ENCODE measurements at places on chromosomes 5 and 9. TPM values are rescaled to one million over a fixed set of nuclear protein-coding genes. Genes with fewer than 3 reads are reported as not detected.

DNA sequence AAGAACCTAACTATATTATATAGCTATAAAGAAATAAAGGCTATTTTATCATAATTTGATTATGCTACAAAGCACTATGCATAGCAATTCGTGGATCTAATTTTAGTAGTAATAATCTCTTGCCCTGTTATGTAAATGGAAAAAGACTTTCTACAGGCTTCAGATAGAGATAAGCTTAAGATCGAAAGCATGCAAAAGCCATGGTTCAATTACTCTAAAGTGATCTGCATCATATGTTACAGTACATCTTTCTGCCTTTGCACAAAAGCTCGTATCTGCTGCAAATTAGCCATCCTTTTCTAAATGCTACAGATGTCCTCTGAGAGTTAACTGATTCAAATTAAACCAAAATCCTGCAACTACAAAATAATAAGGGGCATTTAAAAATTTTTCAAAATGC lies 234.8 kb upstream of the TMEM161B start:
- DNase-seq: no peak

GRCh38 chr5:116063950-116064349 lies 20.9 kb upstream of the COMMD10 start:
- DNase-seq: no peak

TMCO6 gene
- 9.8 TPM for total RNA-seq

- DNase-seq: no peak
Observed at GRCh38 chr9:133113949-133114885, 6.8 kb downstream of the RALGDS start.

DNA sequence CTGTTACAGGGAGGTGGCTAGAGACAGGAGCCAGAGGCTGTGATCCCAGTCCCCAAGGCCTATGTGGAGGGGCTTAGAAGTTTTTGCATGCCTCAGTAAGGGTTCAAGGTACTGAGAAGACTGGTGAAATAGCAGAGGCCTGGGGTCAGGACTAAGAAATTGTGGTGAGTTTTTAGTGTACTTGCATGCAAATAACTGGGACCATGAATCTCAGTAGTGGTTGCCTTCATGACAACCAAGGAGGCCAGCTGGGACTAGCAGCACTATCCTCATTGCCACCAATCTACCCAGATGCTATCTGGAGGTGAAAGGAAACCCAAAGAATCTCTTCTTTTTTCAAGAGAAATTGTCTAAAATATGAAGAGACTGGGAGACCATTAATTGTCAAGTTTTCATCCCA lies 395.1 kb downstream of the CETN3 start:
- no peak for DNase-seq

DNA sequence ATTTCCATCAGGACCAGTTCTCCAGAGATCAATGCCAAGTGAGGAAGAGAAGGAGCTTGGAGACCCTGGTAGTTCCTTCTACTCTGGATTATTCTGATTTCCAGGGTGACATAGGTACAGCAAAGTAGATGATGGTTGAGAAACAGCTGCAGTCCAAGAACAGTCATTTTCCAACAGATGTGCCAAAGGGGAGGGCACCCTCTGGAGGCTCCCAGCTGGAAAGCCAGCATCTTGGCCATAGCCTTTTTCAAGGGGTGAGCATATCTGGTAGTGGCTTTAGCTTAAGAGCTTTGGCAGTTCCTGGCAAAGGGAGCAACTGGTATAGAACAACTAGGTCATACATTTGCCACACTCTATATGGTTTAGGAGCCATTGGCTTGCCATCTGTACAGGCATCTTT lies 492.7 kb downstream of the RASEF start:
- DNase-seq: no peak

AIF1L gene
- total RNA-seq: 4.4 TPM

DHX29 gene
- 37.5 TPM for total RNA-seq

ASPN gene
- total RNA-seq: not detected

DNA sequence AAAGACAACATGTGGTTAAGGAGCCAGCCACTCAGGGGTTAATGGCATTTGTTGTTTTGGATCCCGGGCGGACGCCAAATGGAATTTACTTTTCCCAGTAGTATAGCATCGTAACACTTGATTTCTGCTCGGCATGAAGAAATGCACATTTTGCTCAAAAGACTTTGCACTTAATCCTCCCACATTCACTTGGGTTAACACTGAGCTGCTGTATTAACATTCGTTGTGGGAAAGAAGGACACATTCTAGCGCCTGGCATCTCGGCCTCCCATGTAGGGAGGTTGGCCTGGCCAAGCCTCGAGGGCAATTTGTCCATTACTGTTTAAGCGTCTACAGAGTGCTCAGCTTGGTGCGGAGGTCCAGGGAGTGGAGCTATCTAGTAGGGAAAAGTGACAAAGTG lies 32.3 kb upstream of the INSYN2B start:
- no peak for DNase-seq

GRCh38 chr5:121630402-121630801 lies 221.3 kb upstream of the FTMT start:
- DNase-seq: peak; percentile 13

DNA sequence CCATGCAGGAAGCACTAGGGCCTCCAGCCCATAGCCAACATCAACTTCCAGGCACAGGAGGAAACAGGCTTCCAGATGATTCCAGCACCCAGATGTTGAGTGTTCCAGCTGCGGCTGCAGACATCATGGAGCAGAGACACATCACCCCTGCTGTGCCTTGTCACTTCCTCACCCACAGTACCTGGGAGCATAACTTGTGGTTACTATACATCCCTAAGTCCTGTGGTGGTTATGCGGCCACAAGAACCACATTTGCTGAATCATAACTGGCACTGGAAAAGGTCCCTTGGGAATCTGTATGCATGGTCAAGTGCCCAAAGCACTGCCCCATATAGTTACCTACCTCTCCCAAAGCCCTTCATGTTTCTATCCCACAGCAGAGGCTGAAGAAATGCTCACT lies 56.6 kb downstream of the WHRN start:
- no peak for DNase-seq

- DNase-seq: peak; percentile 26
Observed at GRCh38 chr9:93682155-93682968, 106.0 kb downstream of the PHF2 start.

GRCh38 chr9:18588002-18588401 lies 114.0 kb downstream of the ADAMTSL1 start:
- DNase-seq: no peak

DNA sequence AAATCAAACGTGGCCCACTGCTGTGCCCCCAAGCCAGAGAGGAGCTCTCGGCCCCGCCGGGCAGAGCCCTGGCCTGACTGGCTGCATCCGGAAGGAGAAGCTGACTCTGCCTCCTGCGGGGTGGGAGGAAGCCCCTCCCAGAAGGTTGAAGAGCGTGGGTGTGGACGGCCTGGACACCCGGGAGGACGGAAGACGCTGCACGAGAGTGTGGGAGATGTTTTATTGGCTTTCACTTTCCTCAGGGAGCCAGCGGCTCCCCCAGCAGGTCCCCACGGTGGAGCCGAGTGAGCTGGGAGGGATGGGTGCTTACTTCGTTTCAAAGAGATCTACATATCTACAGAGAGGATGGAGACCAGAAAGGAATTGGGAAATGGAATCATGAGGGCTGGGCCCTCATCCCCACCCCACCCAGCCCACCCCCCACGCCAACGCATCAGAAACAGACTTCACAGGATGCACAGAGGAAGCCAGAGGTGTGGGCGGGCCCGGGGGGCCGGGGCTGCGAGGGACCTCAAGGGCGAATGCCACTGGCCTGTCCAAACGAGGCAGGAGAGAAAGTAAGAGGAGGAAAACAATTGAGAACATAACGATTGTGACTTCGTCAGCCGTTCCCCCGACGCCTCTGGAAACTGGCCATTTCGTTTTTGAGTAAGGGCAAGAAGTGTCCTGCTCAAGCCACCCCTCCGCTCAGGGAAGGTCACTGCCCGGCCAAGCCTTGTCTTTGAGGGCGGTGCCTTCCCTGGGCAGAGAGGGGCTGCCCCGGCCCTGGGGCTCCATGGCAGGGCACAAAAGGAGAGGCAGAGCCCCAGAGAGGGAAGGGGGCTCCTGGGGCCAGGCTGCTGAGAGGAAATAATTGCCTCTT lies 32.1 kb downstream of the FAM163B start:
- DNase-seq: no peak

- no peak for DNase-seq
Observed at GRCh38 chr9:115461280-115461679, 343.3 kb upstream of the TNC start.

DNA sequence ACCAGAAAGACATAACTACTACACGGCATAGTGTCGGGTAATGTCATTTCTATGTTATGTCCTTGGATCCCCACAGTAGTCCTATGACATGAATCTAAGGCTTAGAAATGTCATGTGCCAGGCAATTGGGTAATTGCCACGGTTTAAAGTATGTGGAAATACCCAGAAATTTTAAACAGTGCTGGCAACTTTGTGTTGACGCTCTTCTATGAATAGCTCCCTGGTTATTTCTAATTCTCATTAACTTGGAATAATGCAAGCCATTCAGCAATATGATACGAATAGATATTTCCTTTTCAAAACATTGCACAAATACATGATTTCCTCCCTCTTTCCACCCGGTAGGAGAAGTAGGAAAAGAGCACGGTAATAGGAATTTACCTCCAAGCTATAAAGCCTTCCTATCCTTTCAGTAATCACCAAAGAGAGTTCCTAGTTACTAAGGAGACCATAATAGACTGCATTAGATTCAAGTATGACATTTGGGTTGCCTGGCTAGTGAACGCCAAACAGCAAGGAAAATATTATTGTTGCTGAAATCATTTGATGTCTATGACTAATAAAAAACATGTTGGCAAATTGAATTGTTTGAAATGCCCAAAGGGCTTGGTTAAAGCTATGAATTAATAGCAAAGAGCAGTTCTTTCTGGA lies 168.4 kb downstream of the CCDC192 start:
- DNase-seq: peak; percentile 64

PDE8B gene
- not detected for total RNA-seq

DNA sequence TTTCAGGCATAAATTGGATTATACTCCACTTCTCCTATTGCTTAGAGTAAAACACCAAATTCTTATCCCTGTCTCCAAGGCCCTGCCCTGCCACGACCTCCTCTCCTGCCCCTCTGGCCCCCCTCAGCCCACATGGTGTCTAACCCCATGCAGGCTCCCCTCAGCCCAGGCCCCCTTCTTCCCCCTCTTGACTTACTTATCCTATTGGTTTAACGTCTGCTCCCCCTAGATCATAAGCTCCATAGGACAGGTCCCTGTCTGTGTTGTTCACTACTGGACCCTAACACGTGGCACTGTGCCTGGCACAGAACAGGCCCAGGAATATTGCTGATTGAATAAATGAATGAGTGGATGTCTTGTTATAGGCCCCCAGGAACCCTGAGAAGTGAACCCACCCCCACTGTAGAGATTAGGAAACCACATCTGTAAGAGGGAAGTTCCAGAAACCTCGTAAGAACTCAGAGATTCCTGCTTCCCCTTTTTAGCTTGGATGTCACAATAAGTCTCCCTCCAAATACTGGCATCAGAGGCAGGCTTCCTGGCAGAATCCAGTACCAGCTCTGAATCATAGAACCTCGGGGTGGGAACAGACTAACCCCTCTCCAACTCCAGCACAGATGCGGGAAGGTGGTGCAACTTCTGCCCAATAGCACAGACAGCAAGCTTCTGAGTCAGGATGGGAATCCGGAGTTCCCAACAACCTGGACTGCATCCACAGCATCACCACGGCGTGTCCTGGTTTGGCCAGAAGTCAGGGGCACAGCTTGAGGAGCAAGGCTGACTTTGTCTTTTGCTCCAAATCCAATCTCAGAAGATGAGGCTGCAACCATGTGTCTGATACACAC lies 31.5 kb downstream of the HRH2 start:
- peak; percentile 13 for DNase-seq

CBY3 gene
- not detected for total RNA-seq

MAMDC4 gene
- total RNA-seq: 3.5 TPM

DNA sequence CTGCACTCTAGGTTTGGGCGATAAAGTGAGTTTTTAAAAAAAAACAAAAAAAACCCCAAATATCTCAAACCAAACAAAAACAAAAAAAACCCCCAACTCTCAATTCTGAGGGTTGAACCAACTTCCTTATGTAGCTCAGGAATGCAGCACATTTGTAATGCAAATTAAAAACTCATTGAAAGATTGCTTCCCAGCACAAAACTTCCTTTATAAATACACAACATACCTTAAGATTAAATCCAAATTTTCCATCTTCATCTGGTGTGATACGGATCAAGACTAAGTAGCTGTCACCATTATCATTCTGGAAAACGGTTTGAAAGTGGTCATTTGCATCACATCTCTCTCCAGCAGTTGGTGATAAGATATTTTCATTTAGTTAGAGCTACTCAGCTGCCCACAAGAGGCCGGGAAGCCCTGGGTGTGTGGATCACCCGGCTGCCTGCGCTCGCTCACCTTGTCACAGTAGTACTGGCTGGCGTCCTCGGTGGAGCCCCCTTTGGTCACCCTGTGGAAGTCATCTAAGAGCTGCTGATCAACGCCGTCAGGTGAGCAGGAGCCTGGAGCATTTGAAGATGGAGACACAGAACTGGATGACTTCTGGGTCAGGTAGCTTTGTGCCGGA lies 88.2 kb downstream of the PTPN3 start:
- no peak for DNase-seq

SLC46A2 gene
- not detected for total RNA-seq

PCDHGB4 gene
- total RNA-seq: 0.32 TPM

DNA sequence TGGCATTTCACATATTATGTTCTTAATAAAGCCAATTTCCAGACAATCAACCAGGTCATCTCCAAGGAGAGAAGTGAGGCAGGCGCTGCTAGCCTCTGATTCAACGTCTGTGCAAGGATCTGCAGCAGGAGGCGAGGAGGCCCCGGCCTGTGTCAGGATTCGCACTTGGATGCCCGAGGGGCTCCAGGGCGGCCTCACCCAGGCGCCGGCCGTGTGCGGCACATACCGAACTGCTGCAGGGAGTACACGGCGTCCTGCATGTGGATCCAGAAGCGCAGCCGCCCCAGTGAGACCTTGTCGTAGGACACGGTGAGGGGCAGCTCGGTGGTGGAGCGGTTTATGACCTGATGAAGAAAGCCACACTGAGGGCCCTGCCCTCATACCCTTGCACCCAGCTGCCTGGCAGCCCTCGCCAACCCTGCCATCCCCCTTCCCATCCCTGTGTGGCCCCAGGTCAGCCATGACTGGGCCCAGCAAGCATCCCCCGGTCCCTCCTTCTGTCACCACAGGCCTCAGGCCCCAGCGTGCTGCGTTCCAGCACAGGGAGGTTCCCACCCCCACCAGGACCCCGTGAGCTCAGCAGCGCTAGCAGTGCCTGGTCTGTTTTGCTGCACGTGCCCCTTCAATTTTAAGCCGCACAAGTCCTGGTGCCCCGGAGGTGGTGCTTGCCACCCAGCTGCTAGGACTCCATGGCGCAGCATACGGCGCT lies 9.9 kb downstream of the CLPTM1L start:
- no peak for DNase-seq

DNA sequence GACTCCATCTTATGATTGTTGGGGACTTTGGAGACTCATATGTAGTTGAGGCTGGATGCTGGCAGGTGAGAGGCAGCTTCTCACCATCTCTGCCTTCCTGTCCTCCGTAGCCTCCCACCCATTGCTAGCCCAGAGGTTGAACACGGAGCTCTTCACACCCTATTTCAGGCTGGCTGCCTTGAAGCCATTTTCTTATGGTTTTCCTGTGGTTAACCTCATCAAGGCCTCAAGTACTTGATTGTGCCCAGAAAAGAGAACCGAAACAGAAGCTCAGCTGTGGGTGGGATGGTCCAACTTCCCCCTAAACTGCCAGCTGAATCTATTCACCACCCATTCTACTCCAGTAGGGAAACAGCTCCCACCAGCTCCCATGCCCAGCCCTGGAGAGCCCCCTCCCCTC lies 102.9 kb downstream of the LIFR start:
- no peak for DNase-seq

GRCh38 chr5:82975812-82976211 lies 101.4 kb downstream of the TMEM167A start:
- DNase-seq: peak; percentile 76

GRCh38 chr9:134217431-134218210 lies 53.3 kb upstream of the RNU6ATAC start:
- no peak for DNase-seq

Measured in foreskin keratinocyte (primary cell).